NCI-H1105 treated with DMSO at 0.1 percent for 48 hours (cell line): ENCODE measurements at places on chromosomes 2 and 18.

DNA sequence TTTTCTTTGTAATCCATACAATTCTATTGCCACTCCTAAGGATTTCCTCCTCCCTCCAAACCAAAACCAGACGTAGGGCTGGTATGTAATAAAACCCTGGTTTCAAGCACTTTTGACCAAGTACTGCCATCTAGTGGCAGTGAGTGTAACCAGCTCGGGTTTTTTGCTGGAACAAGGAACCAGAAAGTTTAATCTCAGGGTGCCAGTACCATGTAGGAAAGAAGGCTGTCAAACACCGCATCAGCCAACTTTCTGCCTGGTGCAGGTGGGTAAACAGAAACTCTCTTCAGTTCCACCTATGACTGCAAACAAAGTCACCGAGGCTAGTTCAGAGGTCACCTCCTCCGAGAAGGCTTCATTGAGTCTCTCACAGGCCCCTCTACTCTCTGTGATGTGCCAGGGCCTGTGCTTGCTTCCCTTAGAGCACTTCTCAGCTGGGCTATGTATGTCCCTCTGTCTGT, 10.2 kb upstream of the THNSL2 start:
- DNase-seq: peak; percentile 49

GRCh38 chr2:104606056-104606455, 247.9 kb upstream of the POU3F3 start:
- no peak for DNase-seq

- no peak for DNase-seq
Measured at GRCh38 chr2:26542676-26543505, 65.0 kb upstream of the OTOF start.

GRCh38 chr2:88489181-88489580, 36.7 kb upstream of the FOXI3 start:
- no peak for DNase-seq

- no peak for DNase-seq
Measured at GRCh38 chr2:119431976-119432850, 559 bp downstream of the TMEM37 start.

DNA sequence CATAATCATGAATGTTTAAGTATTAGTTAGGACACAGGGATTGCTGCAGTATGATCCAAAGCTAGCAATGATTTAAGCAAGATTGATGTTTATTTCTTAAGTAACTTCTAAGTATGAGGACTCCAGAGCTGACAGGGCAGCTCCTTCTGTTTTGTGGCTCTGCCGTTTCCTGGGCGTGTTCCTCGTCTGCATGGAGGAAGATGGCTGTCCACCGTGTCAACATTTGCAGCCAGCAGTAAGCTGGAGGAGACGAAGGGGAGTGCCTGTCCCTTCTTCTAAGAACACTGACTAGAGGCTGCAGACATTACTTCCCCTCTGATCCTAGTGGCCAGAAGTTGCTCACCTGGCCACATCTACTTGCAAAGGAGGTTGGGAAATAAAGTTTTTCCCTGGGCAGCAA, 144.1 kb downstream of the MYO1B start:
- DNase-seq: no peak

- peak; percentile 24 for DNase-seq
Measured at GRCh38 chr2:222859786-222860612, 837 bp upstream of the ACSL3 start.

GRCh38 chr18:70398076-70398475, 109.2 kb downstream of the SOCS6 start:
- no peak for DNase-seq

DNA sequence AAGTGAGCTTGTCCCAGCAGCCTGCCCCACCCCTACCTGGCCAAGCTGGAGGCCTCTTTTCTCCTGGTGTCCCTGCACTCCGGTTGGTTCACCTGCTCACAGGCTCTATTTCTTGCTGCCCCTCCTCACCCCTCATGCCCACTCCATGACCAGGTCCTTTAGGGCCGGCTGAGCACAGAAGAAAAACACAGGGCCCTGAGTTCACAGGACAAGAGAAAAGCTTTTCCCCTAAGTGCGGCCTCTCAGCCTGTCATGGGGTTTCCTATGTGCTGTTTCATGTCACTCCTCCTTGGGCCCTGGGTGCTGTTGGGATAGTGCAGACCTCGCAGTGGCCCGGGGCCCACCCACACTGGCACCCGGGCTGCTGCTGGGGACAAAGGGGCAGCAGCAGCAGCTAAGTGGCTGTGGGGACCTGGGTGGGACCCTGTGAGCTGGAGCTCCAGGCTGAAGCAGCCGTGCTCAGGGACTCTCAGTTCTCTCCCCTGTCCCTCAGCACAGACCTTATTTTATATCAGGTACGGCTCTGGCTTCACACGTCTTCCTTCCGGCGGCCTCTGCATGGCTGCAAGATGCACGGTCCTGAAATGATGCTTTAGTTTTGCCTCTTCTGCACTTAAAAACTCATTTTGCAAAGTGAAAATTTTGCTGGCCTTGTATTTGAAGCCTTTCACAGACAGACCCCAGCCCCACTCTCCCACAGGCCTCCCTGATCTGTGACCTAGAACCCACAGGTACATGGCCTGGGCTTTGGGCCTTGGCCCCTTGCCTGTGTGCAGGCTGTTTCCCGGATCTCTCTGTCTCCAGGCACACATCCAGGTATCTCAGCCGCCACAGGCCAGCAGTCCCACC, 71.8 kb downstream of the SH3RF3 start:
- DNase-seq: no peak

DNA sequence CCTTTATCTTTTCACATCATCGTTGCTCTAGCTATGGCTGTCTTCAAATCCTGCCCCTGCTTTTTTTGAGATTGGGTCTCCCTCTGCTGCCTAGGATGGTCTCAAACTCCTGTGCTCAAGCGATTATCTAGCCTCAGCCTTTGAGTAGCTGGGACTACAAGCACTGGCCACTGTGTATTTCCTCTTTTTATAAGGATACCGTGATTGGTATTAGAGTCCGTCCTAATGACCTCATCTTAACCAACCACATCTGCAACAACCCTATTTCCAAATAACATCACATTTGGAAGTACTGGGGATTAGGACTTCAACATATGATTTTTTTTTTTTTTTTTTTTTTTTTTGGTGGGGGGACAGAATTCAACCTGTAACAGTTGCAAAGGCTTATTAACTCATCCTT, 9.1 kb downstream of the RESP18 start:
- DNase-seq: no peak

DNA sequence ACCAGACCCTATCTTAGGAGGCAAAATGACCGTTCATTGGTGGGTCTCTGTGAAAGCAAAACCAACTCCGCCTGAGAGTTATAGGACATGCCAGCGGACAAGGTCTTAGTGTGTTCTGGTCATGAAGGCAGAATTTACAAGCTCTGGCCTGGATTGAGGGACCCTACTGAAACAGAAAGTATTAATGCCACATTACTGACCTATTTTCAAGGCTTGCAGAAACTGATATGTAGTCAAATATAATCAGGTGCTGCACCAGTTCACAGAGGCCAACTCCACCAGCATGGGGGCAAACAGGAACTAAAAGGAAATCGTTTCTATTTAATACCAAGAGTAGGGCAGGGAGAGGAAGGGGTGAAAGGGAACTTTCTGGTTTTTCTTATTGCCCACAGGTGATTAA, 19.7 kb downstream of the TYMS start:
- DNase-seq: no peak

GRCh38 chr2:181140414-181140813, 160.0 kb downstream of the UBE2E3 start:
- peak; percentile 91 for DNase-seq

DNA sequence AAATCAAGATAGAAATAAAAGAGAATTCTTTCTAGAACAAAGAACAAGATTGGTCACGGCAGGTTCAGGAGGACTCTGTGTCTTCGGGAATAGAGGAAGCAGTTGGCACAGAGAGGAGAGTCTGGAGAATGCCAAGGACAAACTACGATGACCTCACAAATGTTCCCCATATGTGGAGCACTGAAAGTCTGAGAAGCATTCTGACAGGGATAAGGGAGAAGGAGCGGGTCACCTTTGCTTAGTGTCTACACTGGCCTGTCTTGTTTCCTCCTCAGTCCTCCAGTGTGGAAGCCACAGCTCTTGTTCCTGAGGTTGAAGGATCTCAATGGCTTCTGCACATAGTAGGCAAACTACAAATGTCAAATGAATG, 338.8 kb downstream of the MYCN start:
- no peak for DNase-seq

DNA sequence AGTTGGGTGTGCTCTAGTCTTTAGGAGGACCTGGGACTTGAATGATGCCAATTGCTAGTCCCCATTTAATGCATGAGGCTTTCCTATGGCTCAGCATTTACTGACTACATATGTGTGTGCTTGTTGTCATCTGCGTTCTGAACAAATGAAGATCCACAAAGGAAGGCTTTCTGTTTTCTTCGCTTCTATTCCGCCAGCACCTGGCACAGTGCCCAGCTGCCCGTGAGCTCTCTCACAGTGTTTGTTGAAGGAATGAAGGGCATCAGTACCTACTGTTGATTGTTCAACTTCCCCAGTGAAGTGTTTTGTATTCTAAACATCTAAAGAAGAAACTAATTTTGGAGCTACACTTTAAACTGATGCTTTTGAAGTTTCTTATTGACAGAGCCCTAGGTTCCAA, 122.4 kb upstream of the LINC00305 start:
- DNase-seq: peak; percentile 82

GRCh38 chr2:38750011-38750890, 910 bp downstream of the SRSF7 start:
- DNase-seq: peak; percentile 40

GRCh38 chr2:224753743-224754540, 37.8 kb upstream of the CCDC195 start:
- DNase-seq: no peak
